ENCODE measurements at places on chromosomes 5 and 9.

DNA sequence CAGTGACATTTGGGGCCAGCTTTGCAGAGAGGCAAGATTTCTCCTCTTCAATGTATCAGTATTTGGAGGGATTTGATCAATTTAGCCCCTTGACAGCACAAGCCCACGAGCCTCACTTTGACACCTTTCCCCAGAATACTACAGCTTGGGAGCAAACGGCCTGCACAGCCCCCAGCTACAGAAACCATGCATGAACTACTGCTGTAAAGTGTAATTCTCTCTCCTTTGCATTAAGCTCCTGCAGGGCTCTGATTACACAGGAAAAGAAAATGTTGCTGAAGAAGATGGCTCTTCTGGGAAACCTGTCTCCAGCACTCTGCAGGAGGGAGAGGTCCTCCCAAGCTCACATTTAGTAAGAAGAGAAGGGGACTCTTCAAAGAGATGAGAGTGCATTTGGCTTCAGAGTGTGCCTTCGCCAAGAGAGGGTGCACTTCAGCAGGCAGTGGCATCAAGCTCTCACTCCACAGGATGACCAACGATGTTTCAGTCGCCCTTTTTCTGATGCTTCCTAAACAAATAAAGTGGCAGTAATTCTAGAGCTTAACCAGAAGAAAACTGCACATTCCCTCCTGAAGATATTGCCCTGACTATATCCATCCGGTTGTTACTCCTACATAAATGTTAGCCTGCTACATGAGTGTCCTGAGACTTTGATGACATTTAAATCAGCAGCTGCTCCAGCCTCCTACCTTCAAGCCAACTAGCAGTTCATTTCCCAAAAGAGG lies 272.2 kb downstream of the AUH start:
- DNase-seq: no peak

DNA sequence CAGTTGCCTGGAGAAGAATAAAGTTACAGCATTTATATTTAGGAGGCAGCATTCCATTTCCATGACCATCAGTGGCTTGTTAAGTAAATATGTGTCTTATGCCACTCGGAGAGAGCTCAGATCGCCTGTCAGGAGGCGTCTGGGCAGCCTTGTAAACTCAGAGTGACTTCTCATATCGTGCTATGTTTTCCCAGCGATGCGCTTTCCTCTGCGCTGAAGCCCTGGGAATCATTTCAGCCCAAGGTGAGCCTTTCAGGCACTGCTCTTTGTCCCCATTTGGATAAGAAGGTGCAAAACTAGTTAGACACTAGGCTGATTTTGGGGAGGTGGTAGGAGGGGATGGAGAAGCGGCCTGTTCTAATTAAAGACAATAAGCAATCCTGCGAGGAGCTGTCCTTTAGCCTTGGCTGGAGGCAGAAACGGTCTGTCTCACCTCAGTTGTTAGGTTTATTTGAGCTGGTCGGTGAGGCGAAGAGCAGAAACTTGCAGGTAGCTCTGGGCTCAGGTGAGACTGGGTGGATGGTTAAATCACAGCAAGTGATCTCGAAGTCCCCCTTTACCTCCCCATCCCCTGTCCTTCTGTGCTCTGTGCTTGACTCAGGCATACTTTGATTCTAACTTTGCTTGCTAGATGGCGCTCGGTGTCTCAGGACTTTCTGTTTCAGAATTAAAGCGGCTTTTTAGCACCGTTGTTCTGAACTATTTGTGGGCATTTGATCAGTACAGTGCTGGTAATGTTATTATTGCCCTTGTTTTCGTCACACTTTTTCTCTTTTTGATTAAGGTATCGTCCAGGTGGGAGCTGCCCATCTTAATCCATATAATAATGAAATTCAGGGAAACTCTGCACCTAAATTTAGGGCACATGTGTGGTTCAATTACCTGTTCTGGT lies 24.6 kb downstream of the NR2F1 start:
- DNase-seq: no peak

GRCh38 chr5:76144513-76145274 lies 61.5 kb downstream of the SV2C start:
- no peak for DNase-seq

DNA sequence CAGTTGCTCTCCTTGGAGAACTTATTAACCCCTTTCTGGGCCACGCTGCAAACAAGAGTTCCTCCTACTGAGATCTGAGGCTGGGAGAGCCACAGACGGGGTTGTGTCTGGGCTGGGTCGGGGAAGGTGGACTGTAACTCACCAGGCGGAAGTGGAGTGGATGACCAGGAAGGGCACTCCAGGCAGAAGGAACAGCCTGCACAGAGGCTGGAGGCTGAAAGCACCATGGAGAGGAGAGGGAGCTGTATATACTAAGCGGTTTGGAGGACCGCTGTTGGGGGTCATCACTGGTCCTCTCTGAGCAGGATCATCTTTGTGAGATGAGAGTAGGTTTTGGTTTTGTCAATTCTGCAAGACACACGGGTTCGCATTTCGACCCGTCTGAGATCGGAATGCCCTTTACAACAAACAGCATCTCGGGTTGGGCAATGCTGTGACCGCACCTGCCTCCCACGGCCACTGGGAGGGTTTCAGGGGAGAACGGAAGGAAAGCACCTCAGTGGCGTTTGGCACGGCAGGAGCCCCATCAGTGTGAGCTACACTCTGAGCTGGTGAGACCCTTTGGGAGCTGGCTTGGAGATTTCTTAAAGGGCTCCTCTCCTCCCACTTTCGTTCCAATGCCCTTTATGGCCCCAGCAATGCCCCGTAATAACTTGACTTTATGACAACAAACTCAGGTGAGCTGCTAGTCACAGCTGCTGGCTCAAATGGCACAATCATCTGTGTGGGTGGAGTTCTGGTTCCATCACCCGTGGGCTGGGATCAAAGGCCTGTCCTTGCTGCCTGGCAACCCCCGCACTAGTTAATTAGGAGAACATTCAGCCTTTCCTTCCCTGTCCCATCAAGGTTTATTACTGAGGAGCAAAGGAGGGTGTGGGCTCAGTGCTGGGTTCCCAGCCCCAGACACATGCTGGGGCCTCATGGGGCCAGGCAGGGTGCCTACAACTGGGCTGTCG lies 18.7 kb upstream of the NEURL1B start:
- no peak for DNase-seq

DNA sequence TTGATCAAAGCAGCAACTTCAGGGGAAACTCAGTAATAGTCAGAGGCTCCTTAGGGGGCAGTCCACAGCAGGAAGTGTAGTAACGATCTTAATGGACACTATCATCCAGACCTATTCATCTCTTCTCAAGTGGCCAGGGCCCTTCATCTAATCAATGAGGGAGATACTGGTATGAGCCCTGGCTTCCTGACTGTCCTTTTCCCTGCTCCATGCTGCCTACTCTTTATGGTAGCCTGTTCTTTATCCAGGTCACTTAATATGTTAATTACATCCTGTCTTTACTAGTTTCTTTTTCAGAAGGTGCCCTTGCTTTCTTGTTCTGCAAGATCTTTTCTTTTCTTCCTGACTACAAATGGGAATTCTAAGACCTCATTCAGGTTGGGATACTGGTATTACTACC lies 197.1 kb downstream of the CAVIN4 start:
- DNase-seq: no peak

GRCh38 chr9:132622159-132622558 lies 39.8 kb downstream of the BARHL1 start:
- no peak for DNase-seq

GRCh38 chr5:147450606-147451005 lies 59.3 kb downstream of the DPYSL3 start:
- no peak for DNase-seq

DNA sequence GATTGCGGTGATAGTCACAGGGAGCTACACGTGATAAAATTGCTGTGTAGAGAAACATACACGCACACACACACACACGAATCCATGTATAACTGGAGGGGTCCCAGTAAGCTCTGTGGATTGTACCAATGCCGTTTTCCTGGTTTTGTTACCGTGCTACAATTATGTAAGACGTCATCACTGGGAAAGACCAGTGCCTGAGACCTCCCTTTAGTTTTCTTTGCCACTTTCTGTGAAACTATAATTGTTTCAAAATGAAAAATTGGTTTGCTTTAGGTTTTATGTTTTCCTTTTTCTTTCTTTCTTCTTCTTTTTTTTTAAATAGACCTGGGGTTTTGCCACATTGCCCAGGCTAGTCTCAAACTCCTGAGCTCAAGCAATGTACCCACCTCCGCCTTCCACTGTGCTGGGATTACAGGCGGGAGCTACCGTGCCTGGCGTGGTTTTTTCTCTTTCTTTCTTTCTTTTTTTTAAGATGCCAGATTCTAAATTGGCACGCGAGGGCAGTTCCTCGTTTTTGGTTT lies 21.3 kb downstream of the OR2V2 start:
- no peak for DNase-seq

DNA sequence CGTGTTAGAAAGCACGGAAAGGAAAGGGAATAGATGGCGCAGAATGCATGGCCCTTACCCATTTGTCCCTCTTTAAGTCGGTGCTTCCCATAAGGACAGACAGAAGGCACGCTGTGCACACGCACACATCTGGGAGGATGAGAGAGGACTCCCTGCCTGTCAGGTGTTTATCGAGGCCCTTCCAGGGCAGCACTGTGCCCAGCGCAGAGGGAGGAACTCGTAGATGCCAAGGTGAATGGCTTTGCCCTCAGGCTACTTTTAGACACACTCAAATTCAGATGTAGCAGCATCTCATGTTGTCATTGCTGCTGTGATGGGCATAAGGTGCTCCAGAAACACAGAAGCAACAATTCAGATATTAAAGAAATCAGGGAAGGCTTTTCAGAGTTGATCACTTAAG lies 70.2 kb upstream of the CTSL start:
- no peak for DNase-seq

- DNase-seq: no peak
These were observed 663.4 kb downstream of the PTPRD start for GRCh38 chr9:9949368-9949767.

- DNase-seq: no peak
These were observed 26.9 kb downstream of the HMGCR start for GRCh38 chr5:75363726-75364495.

GRCh38 chr9:118038713-118039112 lies 334.5 kb downstream of the TLR4 start:
- DNase-seq: no peak

- no peak for DNase-seq
These were observed 194.7 kb downstream of the SREK1 start for GRCh38 chr5:66338828-66339227.

- no peak for DNase-seq
These were observed 60.3 kb downstream of the GCNT1 start for GRCh38 chr9:76519075-76519835.

DNA sequence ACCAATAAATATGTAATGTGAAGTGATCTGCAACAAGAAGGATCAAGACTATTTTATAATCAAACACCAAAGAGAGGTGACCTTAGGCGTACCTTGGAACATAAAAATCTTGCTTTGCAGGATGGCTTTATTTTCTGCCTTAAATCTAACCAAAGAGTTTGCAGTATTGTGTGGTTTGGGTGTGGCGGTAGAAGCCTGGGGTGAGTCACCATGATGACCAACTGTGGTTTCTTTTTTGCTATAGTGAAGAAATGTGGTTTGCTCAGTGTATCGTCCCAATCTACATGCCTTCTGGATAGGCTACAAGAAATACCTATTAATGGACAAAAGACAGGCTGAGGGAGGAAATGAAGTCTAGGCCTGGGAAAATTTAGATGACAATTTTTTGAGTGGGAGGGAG lies 5.1 kb upstream of the CAST start:
- no peak for DNase-seq

DNA sequence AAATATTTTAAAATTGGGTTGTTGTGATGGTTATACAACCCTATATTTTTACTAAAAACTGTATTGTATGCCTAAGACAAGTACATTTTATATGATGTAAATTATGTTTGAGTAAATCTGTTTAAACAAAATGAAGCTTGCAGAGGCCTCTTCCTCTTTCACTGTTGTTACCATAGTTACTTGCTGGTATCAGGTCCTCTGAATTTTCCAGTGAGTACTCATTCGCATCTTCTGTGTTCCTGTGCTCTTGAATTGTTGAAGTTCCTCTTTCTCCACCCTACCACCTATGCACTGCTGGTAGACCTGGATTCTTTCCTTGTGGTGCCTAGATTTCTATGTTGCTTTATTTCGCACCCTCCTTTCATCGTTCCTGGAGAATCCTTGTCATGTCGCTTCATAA lies 938.5 kb upstream of the ACO1 start:
- DNase-seq: no peak

GRCh38 chr5:40606077-40606765 lies 73.5 kb upstream of the PTGER4 start:
- DNase-seq: no peak

- DNase-seq: no peak
These were observed 929.9 kb downstream of the TLE4 start for GRCh38 chr9:80501635-80502034.

DNA sequence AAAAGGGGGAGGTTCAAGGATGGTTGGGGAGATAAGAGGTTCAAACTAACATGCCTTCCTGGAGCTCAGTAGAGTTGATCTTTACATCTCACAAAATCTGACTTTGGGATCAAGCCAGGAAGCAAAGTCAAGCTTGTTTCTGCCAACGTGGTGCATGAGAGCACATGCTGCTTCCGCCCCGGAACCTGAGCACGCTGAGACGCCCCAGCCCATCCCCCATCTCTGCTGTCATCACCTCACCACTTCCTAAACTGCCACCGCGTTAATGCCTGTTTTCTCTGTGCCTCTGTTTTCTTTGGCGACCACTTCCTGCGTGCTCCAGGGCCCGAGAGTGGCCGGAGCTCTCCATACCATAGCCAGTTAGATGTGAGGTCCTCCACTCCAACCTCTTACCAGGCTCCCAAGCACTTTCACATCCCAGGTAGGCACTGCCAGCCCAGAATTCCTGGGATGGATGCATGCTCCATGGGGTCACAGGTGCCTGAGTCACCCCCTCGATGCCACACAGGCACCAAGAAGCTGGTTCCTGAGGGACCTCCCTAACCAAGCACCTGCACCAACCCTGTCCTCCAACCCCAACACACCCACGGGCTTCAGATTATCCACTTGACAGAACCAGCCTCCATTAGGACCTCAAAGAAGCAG lies 31.2 kb upstream of the AFAP1L1 start:
- no peak for DNase-seq

DNA sequence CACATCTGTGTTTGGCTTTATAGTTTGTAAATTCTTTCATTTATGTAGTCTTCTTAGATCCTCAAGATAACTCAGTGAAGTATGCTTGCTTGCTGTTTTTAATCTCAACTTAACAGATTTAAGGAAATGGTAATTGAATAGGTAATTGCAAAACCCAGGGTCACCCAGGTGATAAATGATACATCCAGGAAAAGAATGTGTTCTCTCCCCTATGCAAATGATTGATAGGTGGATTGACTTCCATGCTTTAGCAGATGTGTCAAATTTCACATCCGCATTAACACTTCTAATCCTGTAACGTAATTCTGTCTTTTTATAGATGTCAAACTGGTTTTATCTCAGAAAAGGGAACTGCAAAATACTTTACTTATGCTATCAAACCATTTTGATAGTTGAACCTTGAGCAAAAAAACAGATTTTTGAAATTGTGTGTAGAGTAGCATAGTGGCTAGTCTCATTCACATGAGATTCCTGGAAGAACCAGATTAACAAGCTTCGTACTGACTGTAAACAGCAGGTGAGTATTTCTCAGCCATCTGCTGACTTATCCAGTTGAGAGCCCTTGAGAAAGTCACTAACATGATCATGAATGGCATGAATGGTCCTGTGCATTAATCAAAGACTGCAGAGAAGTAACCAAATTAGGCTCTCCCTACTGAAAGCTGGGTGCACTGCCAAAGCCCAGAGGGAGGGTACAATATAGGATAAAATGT lies 86.7 kb upstream of the PAM start:
- no peak for DNase-seq

Data from neural crest cell (in vitro differentiated cells).